Stimulated activated CD8-positive, alpha-beta memory T cell treated with anti-CD3 and anti-CD28 coated beads, Interleukin-7, amount 100 ng/mL, for 48 hours (primary cell): ENCODE measurements at places on chromosomes 2 and 18.

DNA sequence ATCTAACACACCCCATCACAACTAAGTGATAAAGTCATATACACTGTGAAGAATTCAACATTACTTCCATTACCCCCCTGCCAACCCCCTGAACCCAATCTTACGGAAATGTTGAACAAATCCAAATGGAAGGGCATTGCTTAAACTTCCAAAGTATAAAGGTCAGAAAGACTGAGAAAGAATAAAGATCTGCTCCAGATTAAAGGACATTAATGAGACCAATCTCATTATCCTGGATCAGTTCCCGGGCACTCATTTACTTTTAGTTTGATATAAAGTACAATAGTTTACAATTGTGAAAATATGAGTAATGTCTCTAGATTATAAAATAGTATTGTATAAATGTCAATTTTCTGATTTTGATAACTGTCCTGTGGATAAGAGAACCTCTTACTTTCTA is 229.4 kb downstream of the PID1 start:
- no peak for DNase-seq

DNA sequence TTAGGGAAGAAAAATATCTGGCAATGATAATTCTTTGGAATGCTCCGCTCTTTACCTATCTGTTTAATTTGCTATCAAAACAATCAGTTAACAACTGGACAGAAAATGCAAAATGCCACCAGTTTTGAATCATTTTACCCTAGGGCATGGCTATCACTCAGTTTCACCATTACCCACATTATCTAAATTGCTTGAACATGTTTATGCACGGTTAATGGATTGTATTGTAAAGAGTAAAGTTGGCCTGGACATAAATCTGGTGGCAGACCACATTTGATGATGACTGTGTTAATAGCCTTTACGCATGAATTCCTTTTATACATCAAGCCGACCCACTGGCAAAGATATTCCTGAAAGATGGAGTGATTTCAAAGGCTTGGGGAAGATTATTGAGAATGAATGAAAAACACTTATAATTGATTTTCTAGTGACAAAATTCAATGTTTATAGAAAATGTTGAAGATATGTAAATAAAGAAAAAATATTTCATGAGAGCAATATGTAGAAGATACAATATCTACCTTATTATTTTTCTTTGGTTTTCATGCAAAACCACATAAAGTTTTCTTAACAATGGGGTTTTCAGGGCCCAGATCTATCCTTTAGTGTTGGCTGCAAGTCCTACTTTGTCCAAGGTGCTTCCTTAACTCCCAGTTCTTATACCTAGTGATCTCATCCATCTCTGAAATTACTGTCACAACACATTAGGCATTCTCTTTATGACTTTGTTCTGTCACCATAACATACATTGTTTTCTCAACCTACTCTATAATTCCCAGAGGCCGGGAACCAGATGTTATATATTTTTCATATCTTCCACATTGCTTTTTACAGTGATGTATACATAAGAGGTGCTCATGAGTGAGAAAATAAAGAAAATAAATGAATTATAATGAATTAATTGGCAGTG is 265.1 kb downstream of the RIT2 start:
- DNase-seq = no peak

- DNase-seq = no peak
Measured at GRCh38 chr2:46157072-46157965, 139.9 kb upstream of the EPAS1 start.

DNA sequence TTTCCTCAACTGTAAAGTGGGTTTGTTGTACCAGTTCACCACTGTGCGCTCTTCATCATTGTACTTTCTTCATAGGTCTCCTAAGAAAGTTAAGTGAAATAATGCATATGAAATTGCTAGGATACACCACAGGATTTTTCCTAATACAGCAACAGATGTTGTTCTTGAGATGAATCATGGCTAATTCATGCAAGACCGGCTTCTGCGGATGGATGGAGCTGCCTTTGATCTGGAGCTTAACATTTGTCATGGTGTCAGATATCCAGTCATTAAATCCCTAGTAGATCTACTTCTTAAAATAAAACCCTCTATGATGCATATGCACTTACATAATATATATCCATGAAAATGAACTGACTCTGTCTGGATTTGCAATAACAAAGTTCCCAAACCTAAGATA is 114.1 kb downstream of the COL6A3 start:
- no peak for DNase-seq

GRCh38 chr2:212088353-212088752 is 450.2 kb downstream of the ERBB4 start:
- DNase-seq = no peak

DNA sequence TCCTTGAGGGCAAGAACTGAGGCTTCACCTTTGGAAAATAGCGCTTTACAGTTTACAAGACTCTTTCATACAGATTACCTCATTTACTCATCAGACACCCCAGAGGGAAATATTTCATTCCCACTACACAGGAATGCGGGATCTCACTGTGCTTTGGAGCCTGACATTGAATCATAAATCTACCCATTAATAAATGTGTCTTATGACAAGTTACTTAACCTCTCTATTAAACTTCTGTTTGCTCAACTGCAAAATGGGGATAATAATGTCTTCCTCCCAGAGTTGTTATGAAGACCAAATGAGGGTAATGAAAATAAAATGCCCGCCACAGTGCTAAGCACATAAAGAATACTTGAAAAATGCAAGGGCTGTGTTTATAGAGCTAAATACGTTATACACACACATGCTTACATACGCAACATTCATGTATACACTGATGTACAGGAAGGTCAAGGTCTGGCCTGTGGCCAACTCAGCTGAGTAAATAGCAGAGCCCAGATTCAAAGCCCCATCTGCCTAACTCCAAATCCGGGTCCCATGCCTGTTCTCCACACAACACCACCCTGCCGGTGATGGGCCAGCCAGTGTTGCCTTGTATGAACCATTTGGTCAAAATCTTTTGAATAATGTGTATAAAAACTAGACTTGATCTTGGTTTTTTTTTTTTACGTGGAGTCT is 77.8 kb upstream of the STPG4 start:
- no peak for DNase-seq

GRCh38 chr2:210099940-210100339 is 71.3 kb downstream of the KANSL1L start:
- no peak for DNase-seq

DNA sequence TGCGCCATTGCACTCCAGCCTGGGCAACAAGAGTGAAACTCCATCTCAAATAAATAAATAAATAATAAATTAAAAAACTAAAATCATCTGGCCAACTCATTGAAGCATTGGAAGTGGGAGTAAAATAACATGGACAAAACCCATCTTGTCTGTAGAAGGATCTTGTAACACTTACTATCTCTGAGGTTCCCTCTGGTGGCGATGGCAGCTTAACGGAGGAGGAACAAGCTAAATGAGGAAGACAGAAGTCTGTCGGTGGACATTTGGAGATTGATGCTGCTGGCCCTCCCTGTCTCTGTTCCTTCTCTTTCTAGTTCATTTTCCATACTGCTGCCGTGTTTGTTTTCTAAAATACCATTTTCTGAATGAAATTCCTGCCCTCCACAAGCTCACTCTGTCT is 43.4 kb downstream of the ZCCHC2 start:
- no peak for DNase-seq

DNA sequence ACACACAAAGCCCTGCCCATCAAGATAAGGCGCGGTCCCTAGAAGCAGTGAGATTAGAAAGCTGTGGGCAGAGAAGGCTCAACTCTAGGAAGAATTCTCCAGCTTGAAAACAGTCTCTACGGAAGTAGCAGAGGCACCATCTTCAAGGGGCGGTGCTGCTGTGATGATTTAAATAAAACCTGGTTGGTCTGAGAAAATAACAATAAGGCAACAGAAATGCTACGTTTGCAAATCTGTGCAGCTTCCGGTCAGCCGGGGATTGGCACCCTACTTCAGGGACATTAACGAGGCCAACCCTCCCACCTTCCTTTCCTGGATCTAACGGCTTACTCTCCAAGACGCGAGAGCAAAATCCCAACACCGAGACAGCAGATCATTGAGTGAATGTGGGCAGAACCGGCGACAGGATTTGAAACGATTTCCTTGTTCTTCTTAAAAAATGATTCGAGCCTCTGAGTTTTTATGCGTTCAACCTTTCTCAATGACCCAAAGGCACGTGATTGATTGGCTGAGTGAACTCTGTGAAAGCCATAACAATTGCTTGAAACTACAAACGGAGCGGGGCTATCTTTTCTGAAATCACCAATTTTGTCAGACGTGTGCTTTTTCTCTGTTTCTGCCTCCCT is 93.7 kb upstream of the ZNF516 start:
- DNase-seq = no peak

GRCh38 chr2:111167076-111167862 is 46.6 kb downstream of the BCL2L11 start:
- no peak for DNase-seq

GRCh38 chr2:54704688-54705605 is 18.5 kb upstream of the EML6 start:
- DNase-seq = no peak

DNA sequence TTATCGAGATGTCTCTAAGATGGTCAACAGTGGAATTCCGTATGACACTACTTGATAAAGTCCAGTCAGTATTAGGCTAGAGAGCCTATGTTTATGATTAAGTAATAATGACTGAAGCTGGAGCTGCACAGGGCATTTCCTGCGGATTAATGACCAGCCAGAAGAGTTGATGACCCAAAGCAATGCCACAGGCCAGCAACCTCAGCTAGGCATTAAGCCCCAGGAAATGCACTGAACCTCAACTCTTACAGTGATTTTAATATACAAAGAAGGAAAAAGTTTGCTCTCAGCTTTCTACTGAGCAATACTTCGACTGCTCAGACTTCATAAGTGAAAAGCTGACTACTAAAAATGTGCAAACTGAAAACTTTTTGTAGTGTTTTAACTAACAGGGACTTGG is 3.9 kb downstream of the KCTD1 start:
- no peak for DNase-seq

- no peak for DNase-seq
Measured at GRCh38 chr2:101135412-101136296, 15.5 kb downstream of the TBC1D8 start.

GRCh38 chr18:46324087-46324955 is 220.1 kb downstream of the HAUS1 start:
- DNase-seq = no peak

- DNase-seq = no peak
Measured at GRCh38 chr2:196660244-196660643, 20.7 kb downstream of the CCDC150 start.

DNA sequence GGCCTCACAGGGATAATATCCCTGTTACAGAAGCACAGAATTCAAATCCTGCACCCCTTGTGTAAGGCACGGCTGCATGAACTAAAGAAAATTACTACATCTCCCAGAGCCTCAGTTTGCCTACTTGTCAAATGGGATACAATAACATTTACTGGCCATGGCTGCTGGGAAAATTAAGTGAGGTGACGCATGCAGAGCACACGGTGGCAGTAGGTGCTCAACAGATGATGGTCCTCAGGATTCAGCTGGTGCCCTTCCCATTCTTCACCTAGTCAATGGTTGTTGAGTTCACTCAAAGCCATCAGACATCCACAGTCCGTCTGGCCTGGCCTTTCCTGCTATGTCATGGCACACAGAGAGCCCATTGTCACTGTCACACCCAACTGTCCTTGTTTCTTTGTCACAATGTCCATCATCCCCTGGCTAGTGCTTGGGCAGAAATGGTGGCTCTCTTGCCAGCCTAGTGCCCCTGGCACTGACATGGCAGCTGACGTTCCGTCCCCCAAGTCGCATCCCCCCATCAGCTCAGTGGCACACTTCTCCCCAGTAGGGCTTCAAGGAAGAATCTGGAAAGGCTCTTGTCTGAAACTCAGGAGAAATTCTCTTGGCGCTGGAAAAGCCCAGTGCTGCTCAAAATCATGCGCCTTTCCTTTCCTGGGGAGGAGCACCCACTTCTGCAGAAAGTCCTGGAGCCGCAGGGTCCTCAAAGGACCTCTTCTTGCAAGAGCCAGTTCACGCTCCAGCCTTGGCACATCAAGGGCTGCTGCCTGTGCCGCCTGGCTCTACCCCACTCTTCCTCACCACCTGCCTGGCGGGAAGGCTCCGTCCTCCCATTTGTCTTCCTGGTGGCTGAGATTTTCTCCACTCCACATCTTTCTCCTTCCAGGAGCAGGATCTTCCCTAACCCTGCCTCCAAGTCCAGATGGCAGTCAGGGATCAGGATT is 55.9 kb upstream of the SLC66A3 start:
- no peak for DNase-seq

DNA sequence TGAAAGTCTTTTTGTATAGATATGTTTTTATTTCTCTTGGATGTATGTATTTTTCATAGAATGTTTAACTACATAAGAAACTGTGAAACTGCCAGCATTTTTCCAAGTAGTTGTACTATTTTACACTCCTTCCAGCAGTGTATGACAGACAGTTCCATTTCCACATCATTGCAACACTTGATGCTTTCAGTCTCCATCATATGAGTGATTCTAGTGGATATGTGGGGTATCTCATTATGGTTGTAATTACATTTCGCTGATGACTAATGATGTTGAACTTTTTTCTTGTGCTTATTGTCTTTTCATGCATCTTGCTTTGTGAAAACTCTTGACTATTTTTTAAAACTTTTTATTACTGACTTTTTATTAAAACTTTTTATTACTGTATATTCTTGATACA is 101.4 kb downstream of the ARHGAP28 start:
- no peak for DNase-seq

DNA sequence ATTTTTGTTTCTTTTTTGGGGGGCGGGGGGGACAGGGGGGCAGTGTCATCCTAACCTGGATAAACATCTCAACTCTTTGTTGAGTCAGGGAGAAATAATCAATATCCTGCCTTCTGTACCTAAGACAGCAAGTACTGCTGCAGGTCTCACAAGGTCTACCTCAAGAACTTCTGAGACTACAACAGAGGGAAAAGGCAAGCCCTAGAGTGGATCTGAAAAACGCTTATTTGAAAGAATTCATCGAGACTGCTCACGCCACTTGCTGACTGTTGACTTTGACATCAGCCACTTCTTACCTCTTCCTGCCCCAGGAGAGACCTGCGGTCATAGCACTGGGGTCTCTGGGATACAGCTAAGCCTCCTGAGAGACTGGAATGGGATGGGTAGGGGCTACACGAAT is 8.4 kb downstream of the HDLBP start:
- DNase-seq = no peak

- no peak for DNase-seq
Measured at GRCh38 chr2:201220102-201220570, 37.2 kb downstream of the CASP10 start.

DNA sequence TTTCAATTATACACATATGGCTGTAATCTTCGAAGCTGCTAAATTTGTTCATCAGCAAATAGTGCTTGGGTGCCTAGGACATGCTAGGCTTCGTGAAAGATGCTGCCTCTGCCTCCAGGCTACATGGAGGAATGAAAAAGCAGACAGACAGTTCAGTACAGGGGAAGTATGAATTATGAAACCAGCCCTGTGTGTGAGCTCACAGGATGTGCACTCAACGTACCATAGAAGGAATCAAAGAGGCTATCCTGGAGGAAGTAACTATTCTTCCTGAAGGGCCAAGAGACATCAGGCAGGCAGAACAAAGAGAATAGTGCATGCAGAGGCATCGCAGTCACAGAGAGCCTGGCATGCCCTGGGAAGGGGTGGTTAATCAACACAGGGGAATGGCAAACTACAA is 61.4 kb downstream of the DYM start:
- no peak for DNase-seq

GRCh38 chr2:237952851-237953250 is 14.0 kb upstream of the UBE2F start:
- no peak for DNase-seq
